ENCODE measurements at places on chromosomes 7 and 10.

- DNase-seq = no peak
Measured at GRCh38 chr7:136023134-136023869, 46.1 kb upstream of the MTPN start.

DNA sequence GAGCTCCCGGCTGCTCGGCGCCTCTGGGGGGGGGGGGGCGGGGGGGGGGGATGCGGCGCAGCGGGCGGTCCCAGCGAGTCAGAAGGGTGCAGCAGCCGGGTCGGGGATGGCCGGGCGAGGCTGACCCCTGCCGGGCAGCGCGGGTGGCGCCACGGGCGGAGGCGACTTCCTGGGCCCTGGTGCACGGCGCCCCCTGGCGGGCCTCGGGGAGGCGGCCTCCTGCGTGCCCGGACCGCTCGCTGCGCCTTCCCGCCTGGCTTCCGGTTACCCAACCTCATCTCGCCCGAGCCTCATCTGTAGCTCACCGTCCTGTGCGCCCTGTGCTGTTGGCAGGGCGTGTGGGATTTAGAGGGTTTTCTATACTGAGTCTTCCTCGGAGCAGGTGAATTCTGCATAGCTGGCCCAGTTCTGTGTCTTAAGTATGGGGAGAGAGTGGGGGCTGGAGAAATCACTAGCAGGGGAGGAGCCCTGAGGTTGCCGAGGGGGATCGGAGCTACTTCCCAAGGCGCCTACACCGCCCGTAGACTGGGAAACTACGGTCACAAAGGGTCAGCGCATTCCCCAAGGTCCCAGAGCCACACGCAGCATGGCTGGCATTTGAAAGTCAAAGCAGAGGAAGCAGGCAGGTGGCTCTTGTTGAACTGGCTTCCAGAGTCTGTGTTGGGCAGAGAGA lies 28.3 kb upstream of the WDFY4 start:
- DNase-seq = peak; percentile 91

DNA sequence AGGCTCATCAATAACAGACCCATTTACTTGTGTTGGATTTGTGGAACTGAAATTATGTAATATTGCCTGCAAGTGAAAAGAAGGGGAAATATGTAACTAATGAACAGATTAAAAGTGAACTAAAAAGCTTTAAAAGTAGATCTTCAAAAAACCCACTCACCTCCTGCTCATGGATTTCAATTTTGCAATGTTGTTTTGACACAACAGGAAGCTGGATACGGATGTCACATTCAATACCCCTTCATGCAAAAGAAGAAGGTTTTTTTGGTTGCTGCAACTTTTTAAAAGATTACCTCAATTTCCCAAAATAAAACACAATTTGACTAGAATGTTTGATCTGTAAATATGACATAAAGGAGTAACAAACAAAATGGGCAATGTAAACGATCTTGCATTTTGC lies 3.3 kb downstream of the MKI67 start:
- DNase-seq = no peak

GRCh38 chr7:28470344-28470743 lies 58.0 kb downstream of the CREB5 start:
- DNase-seq = no peak

- DNase-seq = no peak
Measured at GRCh38 chr7:130149281-130150139, 55.7 kb downstream of the TMEM209 start.

- DNase-seq = no peak
Measured at GRCh38 chr7:115844857-115845256, 185.7 kb downstream of the TFEC start.

DNA sequence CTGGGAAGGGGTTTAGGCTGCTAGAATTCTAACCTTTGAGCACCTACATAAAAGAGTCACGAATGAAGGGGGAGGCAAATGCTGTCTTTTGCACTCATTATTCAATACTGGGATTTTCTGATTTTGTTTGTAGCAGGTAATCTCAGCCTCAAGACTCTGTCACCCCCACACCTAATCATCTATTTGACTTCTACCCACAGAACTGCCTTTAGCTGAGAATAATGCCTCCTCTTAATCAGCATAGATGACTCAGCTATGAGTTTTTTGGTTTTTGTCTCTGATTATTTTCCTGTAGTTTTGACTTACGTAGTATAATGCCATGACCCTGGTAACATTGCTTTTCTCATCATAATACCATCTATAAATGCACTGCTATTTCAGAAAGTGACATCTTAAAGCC lies 42.7 kb upstream of the CACNB2 start:
- no peak for DNase-seq

DNA sequence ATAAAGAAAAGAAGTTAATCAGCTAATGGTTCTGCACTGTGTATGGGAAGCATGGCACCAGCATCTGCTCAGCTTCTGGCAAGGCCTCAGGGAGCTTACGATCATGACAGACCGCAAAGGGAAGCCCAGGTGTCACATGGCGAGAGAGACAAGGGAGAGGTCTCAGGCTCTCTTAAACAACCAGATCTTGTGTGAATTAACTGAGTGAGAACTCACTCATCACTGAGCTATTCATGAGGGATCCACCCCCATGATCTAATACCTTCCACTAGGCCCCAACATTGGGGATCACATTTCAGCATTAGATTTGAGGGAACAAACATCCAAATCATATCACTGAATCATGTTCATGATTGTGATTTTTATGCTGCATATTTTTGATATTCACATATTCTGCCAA lies 5.8 kb downstream of the USP54 start:
- DNase-seq = no peak

GRCh38 chr7:105130048-105130447 lies 116.0 kb downstream of the KMT2E start:
- no peak for DNase-seq

GRCh38 chr10:32952541-32953276 lies 5.3 kb downstream of the ITGB1 start:
- DNase-seq = no peak

GRCh38 chr7:85021101-85021704 lies 165.7 kb downstream of the SEMA3D start:
- DNase-seq = peak; percentile 33

GRCh38 chr10:114634609-114634979 lies 23.5 kb downstream of the ABLIM1 start:
- DNase-seq = no peak

- DNase-seq = peak; percentile 20
Measured at GRCh38 chr7:149791-150636, 42.4 kb upstream of the FAM20C start.

DNA sequence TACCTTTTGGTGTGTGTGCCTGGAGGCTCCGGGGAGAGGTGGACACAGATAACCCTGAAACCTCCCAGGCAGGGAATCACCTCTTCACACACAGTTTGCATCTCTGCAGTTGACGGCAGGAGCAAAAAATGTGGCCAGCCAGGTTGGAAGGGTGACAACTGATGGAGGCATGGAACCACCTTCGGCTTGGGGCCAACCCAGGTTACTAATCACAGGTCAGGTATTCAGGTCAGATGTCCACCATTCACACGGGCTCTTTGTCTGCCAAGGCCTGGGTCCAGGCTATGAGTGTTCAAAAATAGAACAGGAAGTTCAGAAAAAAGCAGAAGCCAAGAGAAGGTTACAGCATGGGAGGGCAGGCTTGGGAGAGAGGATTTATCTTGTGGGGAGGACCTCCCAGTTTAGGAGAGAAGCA lies 137.2 kb upstream of the EFCAB10 start:
- peak; percentile 37 for DNase-seq

GRCh38 chr10:114103284-114103683 lies 59.6 kb downstream of the ADRB1 start:
- peak; percentile 86 for DNase-seq

GRCh38 chr7:99975782-99976521 lies at the start of gene AZGP1:
Gene AZGP1 (minus strand): TSS chr7:99976031. CDS start chr7:99976020, 11 bp downstream.
- DNase-seq = no peak

GRCh38 chr7:33792547-33793105 lies 112.7 kb upstream of the BMPER start:
- no peak for DNase-seq

DNA sequence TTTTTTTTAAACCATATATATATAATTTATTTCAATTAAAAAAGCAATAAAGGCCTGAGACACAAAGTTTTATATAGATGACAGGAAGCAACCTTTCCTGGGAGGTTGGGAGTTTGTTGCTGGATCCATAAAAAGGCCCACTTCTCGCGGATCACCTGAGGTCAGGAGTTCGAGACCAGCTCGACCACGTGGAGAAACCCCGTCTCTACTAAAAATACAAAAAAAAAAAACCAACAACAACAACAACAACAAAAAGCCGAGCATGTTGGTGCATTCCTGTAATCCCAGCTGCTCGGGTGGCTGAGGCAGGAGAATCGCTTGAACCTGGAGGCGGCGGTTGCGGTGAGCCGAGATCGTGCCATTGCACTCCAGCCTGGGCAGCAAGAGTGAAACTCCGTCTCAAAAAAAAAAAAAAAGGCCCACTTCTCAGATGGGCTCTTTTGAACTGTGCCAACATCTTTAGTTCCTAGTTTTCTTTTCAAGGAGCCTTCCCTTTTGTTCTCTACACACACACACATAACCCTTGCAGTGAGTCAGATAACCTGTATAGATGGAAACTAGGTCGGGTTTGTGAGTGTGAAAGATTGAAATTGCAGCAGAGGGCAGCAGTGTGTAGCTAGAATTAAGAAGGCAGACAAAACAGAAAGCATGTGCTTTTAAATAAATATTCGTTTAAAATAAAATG lies 1.2 kb upstream of the SMNDC1 start:
- DNase-seq = peak; percentile 98

- DNase-seq = no peak
Measured at GRCh38 chr7:5653661-5654060, 127.8 kb downstream of the RNF216 start.

Data from Kasumi-1 (cell line).